ENCODE measurements at places on chromosomes 2 and 18. TPM values are rescaled to one million over a fixed set of nuclear protein-coding genes. Genes with fewer than 3 reads are reported as not detected.

Gene ZRANB3
- total RNA-seq, result 6.9 TPM

Gene NR4A2
- total RNA-seq, result 0.32 TPM

Gene GREB1L
- not detected for total RNA-seq

Gene NYAP2
- not detected for total RNA-seq

Gene UGT1A4
- not detected for total RNA-seq

Gene SERPINB7
- total RNA-seq, result not detected

Gene ST8SIA3
- not detected for total RNA-seq

Gene UGT1A10
- total RNA-seq, result not detected

Gene SKOR2
- not detected for total RNA-seq

Gene FAHD2B
- 4.1 TPM for total RNA-seq

Gene NT5DC4
- not detected for total RNA-seq

Gene PMAIP1
- total RNA-seq, result 2.4 TPM

All from bronchial smooth muscle cell (primary cell).